ENCODE measurements at places on chromosomes 3 and 15.

DNA sequence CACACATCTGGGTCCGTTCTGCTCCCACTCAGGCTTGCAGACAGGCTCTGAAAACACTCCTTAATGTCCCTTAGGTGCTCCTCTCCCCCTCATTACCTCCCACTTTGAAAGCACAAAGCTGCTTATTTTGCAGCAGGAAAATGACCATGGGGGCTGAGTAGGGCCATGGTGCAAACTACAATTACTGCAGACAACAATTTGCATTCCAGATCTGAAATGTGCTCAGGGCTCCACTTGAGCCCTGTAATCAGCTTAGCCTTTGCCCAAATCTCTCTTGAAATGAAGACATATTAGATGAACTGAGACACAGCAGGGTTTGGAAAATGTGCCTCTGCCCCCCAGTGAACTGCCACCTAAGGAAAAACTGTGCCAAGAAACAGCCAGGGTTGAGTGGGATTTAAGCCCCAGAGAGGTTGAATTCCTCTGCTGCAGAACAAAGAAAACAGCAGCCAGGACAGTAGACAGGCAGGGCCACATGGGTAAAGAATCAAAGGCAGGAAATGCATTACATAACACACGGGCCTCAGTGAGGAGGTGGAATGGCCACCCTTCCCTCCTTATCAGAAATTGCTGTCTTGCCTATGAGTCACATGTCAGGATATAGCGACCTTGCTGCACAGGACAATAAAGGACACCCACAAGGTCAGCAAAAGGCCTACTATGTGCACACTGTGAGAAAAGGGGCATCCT lies 126.8 kb upstream of the ARHGEF3 start:
- no peak for DNase-seq

DNA sequence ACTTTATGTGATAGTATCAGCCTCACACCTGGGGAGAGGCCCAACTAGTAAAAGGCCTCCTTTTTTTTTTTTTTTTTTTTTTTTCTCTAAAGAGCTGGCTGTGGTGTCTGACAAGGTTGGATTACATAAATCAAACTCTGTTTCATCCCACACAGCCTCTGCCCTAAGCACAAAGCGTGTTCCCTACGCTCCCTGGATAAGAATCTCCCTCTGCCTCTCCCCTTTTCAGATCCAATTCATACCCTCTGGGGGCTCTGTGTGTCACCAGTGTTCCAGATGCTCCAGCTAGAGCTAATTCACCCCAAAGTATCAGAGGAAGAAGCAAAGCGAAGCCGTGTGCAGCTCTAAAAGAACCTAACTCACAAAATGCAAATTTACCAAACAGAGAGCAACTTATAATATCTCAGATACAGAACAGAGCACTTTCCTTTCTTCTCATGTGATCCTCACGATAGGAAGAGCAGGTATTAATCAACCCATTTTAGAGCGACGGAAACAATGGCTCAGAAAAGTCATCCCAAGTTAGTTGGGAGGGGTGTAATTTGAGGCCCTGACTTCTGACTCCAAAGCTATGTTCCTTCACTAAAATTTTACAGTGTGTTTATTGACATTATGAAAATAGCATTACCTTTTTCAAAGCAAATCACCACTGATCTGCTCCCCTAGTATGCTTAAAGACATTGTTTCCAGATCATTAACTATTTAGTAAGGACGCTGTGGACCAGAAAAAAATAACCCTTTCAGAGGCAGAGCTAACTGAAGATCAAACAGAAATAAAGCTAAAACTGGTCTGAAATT lies 12.4 kb downstream of the BMF start:
- DNase-seq: no peak

DNA sequence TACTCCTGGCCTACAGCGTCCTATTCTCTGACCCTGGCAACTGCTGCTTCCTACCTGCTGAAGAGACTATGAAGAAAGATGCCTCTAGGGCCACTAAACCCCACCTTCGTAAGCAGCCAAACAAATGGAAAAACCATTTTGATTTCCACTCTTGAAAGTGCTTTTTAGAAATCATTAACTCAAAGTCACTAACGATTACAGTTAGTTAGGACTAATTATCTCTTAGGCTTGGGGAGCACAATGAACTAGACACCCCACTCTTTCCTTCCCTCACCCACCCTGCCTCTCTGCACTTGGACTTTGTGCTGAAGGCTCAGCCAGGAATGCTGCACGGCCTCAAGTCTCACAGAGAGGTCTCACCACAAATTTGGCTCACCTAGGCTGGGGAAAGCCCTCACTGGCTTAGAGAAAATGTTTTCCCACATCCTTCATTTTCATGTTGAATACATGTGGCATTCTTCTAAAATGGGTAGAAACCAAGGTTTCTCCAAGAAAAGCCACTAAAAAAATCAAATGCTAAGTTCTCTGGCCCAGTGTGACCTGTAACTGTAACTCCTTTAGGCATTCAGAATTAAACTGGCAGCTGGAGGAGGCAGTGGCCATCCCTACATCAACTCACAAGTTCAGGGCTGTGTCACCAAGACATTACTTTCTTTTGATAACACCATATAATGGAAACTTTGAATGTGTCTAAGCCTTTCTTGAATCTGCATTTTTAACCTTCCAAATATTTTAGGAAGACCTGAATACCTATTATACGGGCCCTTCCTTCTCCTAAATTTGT lies 47.1 kb downstream of the NPTN start:
- DNase-seq: no peak

DNA sequence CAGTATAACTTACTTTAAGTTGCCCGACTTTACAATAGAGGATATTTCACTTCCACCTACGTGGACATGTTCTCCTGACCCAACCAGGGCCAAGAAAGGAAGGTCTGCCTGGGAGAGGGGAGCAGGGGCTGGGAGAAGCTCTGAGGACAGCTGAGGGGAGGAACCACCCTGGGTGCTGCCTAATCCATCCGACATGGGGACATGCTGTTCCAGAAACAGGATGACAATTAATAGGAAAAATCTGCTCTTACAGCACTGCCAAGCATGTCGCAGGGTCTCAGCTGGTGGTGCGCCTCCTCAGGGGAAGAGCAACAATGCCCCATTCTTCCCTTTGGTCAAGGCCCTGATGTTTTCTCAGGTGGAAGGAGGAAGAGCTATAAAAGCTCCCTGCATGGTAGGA lies 132.3 kb downstream of the NTRK3 start:
- DNase-seq: no peak

DNA sequence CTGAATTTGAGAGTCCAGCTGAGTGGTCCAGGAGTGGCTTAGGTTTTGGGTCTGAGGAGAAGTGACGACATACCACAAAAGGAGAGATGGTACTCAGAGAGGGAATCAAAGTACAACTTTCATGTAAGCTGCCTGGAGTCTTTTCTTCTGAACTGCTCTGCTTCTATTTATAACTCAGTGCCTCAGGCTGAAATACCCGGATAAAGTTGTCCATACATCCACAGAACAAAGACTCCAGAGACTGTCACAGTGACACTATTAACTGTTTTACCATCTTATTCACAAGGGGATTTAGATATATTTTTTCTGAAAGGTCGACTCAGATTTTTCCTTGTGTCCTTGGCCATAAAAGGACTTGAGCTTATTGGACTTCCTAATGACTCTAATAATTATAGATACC lies 264.3 kb upstream of the DNAJC19 start:
- DNase-seq: no peak

- no peak for DNase-seq
Observed at GRCh38 chr3:113890256-113890900, 51.8 kb downstream of the GRAMD1C start.

DNA sequence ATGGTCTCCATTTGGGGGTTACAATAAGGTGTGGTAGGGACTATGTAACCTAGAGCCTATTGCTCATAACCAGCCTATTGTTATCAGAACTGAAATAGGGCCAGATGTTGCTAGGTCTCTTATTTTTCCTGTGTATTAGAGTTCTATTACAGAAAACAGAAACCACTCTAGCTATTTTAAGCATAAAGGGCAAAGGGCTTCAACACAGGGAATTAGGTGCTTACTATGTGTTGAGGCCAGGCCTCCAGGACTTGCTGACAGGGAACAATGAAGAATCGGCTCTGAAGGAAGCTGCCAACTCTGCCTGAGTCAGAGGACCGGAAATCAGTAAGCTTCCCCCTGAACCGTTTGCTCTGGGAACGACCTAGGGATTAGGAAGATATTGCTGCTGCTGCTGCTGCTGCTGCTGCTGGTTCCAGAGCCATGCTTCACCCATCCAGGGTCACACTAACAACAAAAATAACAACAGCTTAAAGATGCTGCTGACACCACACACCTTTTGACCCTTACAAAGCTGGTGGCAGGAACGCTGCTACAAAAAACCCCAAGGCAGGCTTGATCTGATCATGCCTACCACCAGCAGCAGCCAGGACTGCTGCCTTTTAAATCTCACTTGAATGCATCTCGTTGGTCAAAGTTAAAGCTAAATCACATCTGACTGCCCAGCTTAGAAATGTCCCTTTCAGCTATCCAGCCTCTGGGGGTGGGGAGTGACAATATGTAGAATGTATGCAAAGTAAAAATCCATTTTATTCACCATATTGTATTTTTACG lies 276.9 kb upstream of the IL12A start:
- DNase-seq: peak; percentile 72

GRCh38 chr15:65389226-65389625 lies 11.4 kb upstream of the IGDCC3 start:
- peak; percentile 35 for DNase-seq

DNA sequence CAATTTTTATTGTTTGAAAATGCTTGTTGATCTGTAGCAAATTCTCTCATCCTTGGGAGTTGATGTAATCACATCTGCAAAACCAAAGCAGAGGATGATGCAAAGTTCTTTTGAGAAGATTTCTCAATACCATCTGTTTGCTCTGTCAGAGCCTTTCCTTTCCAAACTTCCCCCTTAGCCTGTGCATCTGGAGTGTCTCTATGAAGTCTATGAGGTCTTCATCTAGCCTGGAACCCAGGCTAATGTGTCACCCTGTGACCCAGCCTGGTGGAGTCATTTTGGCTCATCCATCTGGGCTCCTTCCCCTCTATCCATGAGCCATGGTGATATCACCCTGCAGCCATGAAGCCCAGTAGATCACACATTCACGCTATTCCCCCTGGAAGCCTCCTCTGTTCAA lies 123.2 kb upstream of the SLC7A14 start:
- no peak for DNase-seq

DNA sequence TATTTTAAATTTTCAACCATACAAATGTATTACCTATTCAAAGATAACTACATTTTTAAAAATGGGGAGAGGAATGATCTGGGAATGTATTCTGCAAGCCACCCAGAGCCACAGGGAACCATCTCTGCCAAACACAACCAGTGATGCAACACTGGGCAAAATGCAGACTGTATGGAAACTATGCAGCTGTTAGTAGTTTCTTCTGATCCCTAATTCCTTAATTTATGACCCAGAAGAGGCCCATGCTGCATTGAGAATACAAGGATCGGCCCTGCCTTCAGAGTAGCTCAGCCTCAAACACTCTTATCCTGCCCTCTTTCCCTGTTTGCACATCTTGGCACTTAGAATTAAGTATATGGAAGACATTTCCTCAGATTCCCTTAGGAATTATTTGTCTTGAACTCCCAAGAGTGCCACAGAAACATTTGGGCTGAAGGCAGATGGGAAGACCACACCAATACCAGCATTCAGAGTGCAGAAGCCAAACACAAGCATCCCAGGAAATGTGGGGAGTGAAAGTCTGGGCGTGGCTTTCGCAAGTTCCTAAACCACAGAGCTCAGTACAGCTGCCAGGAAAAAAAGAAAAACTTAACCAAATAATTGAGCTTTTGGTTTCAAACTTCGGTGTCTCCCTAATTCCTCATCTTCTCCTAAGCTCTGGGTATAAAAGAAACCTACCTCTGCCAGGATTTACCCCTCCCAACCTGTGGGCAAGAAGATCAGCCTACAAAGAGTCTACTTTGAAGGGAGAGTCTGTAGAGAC lies 5.3 kb downstream of the SNUPN start:
- DNase-seq: no peak

DNA sequence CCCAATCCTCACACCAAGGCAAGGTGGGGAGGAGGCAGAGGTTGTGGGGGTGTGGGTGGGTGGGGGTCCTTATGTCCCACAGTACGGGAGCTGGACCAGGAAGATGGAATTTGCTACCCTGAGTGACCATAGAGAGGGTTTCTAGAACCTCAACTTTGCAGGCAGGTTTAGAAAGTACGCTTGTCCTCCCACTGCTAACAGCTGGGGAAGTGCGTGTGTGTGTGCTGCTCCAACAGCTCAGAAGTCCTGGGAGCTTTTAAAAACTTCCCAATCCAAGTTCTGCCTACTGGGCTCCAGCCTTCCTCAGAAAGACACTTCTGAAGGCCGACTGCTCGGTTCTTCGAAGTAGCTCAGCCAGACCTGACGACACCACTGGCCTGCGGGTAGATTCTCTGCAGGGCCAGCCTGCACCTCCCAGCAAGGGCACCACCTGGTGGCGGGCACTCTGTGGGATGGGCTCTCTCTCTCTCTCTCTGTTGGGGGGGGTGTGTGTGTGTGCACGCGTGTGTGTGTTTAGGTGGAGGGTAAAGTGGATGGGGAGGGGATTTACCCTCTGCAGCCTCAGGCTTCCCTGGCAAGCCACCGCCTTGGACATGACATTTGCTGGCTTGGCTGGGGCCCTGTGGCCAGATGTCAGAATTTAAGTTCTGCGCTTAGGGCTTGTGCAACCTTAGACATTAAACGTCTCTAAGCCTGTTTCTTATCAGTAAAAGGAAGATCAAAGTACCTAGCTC lies 15.6 kb downstream of the TMEM158 start:
- DNase-seq: peak; percentile 93

DNA sequence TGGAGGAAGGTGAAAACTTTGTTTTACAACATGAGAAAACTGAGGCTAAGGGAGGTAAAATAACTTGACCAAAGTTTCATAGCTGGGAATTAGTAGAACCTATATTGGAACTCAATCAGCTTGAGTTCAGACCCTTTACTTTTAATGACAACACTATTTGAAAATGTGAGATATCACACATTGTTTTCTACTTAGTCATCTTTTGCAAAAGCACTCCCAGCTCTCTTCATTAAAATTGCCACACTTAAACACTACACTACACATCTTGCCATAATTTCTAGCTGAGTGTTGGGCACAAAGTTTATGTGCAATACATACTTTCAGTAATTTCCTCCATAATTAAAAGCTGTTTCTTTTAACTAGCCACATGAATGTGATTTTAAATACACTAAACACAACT lies 230.4 kb upstream of the DCBLD2 start:
- DNase-seq: no peak

DNA sequence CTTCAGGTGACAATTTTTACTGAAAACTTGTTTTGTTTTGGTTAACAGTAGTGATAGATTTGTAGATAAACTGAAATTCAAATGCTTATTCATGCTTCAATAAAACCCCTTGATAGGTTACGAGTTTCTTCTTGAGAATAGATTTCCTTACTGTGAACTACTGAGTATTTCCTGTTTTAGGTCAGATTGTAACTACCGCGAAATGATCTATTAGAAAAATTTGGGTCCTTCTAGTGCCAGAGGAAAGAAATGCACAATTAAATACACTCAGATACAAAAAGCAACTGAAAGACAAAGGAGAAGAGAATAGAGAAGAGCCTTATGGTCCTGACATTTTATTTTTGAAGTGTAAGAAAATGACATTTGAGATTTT lies 251.7 kb upstream of the TBL1XR1 start:
- no peak for DNase-seq

- no peak for DNase-seq
Observed at GRCh38 chr3:72266016-72266370, 481.0 kb upstream of the PROK2 start.
